Esophagus mucosa (tissue), 1 donor: ENCODE measurements at places on chromosomes 5 and 9.
A peak's percentile ranks its signal among the peaks of the same experiment; 100 is the strongest.

GRCh38 chr5:181105391-181106025, 25.5 kb downstream of the OR2V1 start:
- no peak for ATAC-seq

DNA sequence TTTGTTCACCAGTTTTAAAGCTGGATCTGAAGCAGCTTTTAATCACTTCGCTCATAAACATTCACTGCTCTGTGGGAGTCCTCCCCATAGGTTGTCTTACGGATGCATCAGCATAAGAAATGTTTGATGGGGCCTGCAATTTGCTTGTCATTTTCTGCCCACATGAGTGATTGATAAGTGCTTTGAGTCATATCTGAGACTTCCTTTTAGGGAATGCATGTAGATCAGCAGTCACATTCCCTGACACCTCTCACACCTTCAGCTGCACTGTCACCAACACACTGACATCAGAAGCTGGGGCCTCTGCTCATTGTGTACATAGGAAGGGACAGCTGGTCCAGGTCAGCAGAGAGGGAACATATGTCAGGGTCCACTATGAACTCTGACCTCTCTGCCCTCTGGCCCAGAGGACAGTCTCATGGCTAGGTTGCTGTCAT, 84.1 kb upstream of the SPATA31D4 start:
- no peak for ATAC-seq

- no peak for ATAC-seq
These were observed 26.6 kb downstream of the AK3 start for GRCh38 chr9:4714266-4715016.

DNA sequence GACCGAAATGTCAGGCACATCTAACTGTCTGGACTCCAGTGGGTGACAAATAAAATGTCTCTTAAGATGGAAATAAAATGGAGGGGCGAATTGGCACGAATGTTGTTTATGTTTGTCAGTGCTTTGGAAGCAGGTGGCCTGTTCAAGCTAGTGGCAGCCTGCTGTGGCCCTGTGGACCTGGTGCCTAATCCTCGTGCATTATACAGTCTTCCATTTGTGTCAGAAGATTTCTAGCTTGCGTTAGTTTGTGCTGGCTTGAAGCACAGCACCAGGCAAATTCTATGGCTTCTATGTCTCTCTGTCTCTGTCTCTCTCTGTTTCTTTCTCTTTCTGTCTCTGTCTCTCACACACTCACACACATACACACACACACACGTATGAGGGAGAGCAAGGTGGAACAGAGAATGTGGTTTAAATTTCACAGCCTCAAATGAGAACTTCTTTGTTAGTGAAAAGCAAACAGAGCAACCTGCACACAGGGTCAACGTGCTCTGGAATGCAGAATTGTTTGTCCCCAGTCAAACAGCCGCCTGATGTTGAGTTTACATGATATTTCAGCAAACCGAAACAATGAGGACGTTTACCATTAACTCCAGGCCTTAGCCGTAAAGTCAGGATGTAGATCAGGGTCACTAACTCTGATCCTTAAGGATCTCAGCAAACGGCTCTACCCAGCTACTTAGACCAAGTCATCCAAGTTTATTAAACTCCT, 39.0 kb upstream of the CD180 start:
- ATAC-seq = no peak

DNA sequence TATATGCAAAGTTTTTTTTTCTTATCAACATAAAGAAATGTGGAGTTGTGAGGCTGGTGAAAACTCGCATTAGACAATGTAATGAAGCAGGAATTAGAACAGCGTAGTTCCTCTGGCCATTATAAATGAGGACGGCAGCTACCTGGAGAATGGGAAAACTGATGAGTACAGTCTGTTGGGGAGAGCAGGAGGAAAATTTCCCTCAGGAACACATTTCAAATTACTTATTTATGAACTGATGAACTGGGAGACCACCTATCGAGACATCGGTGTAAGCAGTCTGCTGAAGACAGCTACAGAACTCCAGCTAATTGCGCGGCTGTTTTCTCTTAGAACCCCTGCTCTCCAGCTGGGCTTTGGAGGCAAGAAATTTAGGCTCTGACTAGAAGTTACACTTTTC, 343.9 kb upstream of the CLINT1 start:
- no peak for ATAC-seq

DNA sequence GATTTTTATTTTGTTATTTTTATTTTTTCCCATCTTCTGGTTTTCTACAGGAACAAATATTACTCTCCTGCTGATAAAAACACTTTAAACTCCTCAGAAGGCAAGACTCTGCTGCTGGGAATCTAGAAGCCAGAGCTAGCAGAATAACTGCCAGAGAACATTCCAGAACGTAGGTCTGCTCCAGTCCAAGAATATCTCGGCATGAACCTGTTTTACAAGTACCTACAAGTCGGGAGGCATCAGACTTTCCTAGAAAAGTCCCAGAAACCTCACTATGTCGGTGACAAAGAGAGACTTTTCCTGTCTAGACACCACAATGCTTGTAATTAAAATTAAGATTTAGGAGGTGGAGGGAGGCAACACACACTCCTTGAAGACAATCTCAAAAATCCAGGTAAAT, 41.4 kb downstream of the FABP6 start:
- peak; percentile 55 for ATAC-seq

DNA sequence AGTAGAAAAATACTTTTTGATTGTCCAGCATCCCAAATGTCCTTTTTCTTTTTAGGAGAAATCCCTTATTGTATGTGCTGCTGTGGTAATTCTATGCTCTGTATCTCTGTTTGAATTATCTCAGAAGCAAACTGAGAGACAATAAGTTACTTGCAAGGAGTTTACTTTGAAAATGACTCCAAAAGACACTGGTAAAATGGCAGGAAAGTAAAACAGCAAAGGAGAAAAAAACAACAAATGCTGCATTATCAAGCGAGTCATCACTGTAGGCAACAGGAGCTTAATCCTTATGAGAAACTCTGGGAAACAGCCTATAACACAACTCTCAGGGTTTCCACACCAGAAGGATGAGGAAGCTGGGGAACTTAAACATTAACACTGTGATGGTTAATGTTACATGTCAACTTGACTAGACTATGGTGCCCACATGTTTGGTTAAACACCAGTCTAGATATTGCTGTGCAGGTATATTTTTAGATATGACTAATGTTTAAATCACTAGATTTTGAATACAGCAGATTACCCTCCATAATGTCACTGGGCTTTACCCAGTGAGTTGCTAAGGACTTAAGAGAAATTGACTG, 92.6 kb upstream of the GAS1 start:
- ATAC-seq = peak; percentile 32

DNA sequence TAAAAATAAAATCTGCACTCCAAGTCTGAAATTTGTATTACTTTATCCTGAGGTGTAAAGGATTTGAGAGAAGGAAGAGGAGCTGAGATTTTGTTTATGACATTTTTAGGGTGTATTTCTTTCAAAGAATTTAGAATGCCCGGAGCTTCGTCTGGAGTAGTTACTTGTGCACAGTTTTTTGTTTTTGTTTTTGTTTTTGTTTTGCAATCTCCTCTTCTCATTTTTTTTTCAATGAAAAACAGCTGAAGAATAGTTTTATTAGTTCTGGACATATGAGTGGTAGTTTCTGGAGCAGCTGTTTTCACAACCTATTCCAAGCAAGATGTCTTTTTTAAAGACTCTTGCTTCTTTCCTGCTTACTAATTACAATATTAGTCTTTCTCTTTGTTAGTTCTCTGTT, 408.2 kb upstream of the PTGER4 start:
- ATAC-seq = no peak

DNA sequence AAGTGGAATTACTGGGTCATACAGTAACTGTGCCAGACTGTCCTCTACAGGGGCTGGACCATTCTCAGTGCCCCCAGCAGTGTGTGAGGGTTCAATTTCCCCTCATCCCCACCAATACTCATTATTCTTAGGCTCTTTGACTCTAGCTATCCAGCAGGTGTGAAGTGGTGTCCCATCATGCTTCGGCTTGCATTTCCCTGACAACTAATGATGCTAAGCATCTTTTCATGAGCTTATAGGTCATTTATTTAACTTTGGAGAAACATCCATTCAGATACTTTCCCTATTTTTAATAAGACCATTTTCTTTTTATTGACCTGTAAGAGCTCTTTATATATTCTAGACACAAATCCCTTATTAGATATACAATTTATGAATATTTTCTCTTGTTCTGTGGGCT, 63.6 kb downstream of the ADAMTS2 start:
- ATAC-seq = no peak

GRCh38 chr5:96999856-97000255, 64.0 kb downstream of the LNPEP start:
- no peak for ATAC-seq

- ATAC-seq = no peak
These were observed 26.6 kb downstream of the MYO10 start for GRCh38 chr5:16909464-16909863.

- ATAC-seq = no peak
These were observed 2.4 kb upstream of the EXOC3 start for GRCh38 chr5:440401-441201.

DNA sequence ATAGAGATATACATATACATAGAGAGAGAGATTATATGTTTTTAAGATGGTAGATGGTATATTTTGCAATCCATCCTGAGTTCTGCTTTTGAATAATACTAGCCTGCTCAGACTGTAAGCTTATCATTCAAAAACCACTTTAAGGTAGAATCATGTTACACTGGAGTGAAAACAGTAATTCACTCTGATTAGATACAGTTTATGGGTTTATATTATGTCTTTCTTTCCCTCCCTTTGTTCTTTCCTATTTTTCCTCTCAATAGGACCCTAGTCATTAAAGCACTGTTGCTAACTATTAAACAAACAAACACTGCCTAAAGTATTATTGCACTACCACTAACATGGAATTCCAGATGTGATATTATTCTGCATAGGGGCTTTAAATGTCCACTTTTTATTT, 202.0 kb downstream of the ADAMTSL1 start:
- no peak for ATAC-seq

GRCh38 chr9:16453390-16453789, 417.1 kb downstream of the BNC2 start:
- no peak for ATAC-seq

GRCh38 chr9:133115604-133116345, 5.3 kb downstream of the RALGDS start:
- no peak for ATAC-seq

DNA sequence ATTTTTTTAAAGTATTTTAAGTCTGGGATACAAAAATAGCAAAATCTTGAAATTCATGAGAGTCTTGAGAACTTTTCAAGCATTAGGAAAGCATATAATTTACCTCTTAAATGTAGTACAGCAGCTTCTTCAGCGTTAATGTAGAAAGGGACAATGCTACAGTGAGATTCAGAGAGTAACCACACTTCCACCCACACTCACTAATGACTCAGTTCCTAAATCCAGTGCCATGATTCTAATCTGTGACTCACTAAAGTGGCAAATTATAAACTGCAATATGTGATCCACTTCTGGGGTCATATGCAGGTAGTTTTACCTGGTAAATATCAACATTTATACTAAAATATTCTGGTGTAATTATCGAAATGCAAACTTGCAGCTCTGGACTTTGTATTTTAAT, 434.5 kb upstream of the TUSC1 start:
- ATAC-seq = no peak
